Stimulated activated CD4-positive, alpha-beta T cell treated with anti-CD3 and anti-CD28 coated beads, TNF-alpha, amount 100 ng/mL, for 4 hours (primary cell): ENCODE measurements at places on chromosomes 13 and 19.

GRCh38 chr19:5542665-5543064, 25.1 kb downstream of the TINCR start:
- DNase-seq: no peak

DNA sequence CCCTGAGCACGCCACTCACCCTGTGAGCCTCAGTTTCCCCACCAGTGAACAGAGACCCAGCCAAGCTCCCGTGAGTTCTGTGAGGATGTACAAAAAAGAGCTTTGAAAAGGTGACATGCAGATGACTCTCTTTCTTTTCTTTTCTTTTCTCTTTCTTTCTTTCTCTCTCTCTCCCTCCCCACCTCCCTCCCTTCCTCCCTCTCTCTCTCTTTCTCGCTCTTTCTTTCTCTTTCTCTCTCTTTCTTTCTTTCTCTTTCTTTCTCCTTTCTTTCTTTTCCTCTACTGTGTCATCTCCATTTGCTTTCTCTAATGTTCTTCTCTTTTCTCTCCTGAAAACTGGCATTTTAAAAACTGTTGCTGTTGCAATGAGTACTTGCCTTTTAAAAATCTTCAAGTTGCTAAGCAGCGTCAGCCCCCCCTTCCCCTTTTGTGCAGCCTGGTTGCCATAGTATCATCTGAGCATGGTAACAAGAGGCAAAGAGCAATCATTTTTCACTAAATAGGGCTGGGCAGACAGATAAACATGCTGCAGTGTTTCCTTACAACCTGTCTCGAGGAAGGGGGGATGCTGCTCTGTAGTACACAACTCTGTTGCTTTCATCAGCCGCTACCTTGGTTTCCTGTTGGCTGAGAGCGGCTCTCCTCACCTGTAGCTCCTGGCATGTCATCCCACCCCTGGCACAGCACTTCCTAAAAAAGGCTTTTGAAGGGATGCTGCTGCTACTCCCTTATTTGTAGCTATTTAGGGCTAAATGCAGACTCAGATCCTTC, 108.7 kb upstream of the MBNL2 start:
- no peak for DNase-seq

DNA sequence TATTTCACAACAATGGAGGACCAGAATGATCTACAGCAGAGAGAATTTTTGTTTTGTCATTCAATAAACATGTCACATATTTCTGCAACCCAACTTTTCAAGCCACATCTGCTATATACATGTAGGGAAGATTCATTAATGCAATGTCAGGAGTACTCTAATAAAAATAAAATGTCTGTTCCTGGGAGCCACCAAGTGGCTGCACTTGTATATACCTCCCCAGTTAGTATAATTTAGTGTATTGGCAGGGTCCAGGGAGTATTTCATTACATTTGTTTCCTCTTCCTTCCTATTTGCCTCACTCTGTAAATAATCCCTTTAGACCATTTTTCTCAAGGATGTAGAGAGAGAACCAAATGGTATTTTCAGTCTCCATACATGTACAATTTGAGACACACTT, 1169.0 kb downstream of the DIAPH3 start:
- no peak for DNase-seq

DNA sequence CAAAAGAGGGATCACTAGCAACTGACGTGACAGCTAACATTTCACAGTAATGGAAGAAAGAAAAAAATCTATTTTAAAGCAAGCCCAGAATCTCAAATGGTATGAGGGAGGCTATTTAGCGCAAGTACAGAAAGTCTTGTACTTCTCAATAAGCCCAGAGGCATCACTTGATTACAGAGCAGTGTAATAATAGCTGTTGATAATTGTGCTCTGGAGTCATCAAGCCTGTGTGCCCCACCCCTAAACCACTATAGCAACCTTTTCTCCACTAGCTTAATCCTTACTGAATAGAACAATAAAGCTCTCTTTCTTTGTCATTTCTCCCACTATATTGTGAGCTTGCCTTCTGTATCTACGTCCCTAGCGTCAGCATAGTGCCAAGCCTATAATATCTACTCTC, 56.6 kb downstream of the FREM2 start:
- no peak for DNase-seq

DNA sequence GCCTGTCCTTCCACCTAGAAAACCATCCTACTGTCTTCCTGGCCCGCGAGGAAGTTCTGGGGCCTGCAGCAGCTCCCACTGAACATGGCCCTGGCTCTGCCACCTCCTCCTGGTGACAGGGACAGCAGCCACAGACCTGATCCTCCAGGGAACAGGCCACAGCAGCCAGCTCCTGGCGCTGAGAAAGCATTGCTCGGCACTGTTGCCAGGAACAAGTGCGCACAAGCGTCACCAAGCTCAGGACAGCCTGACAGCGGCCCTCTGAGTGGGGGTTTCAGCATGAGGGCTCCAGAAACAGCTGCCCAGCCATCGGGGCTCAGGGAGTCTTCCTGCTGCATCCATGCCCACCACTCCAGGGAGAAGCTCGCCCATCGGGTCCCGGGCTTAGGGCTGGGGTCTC, 21.9 kb downstream of the AP3D1 start:
- DNase-seq: no peak

- DNase-seq: no peak
Measured at GRCh38 chr19:7228935-7229541, 65.2 kb downstream of the INSR start.

GRCh38 chr13:99913167-99913566, 58.4 kb downstream of the ZIC5 start:
- DNase-seq: no peak

DNA sequence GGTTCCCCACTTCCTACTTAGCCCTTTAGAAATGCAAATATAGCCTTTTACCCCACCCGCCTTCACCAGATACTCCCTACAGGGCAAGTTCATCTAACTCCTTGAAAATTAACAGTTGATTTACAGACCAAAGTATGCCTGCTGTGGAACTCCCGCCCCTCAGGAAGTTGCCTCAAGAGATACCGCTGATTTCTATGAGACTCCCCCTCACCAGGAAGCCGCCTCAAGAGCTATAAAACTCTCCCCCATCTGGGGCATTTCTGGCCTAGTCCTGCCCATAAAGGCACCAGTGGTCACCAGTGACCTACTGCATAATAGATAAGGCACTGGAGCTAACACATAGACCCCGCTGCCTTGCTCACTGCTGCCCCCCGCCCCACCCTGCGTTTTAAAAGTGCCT, 201.7 kb upstream of the UBL3 start:
- DNase-seq: no peak

GRCh38 chr13:113999618-113999910, 25.7 kb upstream of the C13orf46 start:
- no peak for DNase-seq

GRCh38 chr13:97566907-97567306, 132.9 kb downstream of the RAP2A start:
- no peak for DNase-seq

DNA sequence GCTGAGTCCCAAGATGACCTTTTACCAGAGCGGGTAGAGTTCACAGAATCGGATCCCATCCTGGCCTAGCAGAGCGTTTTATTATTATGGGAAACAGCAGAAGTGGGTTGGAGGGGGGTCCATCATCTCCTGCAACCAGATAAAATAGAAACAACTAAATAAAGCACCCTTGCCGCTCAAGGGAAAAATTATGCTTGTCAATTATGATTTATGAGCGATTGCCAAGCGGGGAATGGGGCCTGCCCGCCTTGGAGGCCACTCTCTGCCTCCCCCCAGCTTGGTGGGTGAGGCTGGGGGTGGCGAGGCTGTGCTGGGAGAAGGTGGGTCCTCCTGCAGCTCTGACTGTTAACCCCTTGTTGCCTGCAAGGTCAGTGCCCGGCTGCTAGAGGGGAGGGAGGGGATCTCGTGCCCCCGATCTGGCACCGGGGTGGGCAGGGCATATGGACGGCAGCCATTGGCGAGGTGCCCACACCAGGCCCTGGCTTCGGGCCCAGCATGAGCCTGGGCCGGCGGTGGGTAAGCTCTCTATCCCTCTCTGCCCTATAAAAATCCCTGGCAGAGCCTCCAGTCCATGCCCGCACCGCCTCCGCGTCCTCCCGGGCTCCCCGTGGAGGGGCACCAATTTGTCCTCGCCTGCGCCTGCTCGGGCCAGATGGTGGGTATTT, 129.1 kb downstream of the URI1 start:
- no peak for DNase-seq
